ENCODE measurements at places on chromosomes 1 and 21.
A peak's percentile ranks its signal among the peaks of the same experiment; 100 is the strongest.

GRCh38 chr1:55815745-55816455 is 600.7 kb upstream of the USP24 start:
- DNase-seq = no peak

DNA sequence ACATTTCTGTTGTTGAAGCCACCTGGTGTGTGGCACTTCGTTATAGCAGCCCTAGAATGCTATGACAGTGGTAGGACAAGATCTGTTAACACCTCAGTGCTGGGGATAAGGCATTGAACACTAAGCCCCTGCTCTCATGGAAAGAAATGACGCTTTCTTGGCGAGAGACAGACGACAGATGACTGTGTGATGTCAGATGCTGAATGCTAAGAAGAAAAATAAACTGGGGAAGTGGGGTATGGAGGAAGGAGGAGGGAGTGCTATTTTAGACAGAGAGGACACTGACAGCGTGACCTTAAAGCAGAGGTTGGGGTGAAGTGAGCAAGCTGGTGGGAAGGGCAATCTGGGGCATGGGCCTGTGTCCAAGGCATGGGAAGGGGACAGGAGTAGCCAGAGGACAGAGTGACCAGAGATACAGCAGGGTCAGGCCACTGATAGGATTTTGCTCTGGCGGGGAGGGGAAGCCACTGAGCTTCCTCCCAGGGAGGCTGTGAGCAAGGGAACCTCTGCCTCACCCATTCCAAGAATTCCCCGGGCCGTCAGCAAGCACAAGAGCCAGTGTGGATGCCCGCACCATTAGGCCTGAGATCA is 15.2 kb downstream of the DOP1B start:
- no peak for DNase-seq

DNA sequence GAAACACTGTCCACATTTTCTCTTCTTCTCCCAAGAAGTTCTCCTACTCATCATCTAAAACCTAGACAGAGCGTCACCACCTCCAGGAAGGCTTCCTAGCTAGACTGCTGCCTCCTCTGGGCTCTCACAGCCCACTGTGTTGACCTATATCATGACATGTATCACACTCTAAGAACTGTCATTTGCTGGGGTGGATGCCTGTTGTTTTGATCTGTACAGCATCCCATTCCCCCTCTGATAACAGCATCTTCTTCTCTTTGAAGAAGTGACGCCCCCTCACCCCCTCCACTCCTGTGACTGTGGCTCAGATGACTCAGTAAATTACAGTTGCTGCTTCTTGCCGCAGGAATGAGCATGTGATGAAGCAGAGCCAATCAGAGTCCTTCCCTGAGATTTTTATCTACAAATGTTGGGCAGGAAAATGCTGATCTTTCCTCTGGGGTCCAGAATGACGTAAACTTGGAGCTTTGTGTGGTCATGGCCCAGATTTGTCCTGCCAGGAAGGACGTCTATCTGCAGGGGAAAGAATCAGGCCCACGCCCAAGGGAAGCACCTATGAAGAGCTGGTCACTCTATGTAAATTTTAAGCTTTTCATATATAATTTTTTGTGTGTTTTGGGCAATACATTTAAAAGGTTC is 28.0 kb upstream of the FOXO6 start:
- peak; percentile 36 for DNase-seq

- no peak for DNase-seq
Observed at GRCh38 chr21:41043014-41043413, 124.9 kb upstream of the BACE2 start.

- no peak for DNase-seq
Observed at GRCh38 chr21:25636727-25637126, 2.3 kb upstream of the JAM2 start.

GRCh38 chr21:25338415-25338814 is 268.9 kb downstream of the MRPL39 start:
- no peak for DNase-seq

All from HFF-Myc (cell line).